Stimulated activated CD4-positive, alpha-beta T cell treated with anti-CD3 and anti-CD28 coated beads, Interleukin-1b, Interleukin-23, amount 100 ng/mL, for 1 hour (primary cell): ENCODE measurements at places on chromosomes 1 and 21.
A peak's percentile ranks its signal among the peaks of the same experiment; 100 is the strongest.

- DNase-seq: no peak
Measured at GRCh38 chr21:29359718-29360117, 61.0 kb downstream of the BACH1 start.

- DNase-seq: no peak
Measured at GRCh38 chr21:32138658-32139057, 140.2 kb downstream of the MIS18A start.

DNA sequence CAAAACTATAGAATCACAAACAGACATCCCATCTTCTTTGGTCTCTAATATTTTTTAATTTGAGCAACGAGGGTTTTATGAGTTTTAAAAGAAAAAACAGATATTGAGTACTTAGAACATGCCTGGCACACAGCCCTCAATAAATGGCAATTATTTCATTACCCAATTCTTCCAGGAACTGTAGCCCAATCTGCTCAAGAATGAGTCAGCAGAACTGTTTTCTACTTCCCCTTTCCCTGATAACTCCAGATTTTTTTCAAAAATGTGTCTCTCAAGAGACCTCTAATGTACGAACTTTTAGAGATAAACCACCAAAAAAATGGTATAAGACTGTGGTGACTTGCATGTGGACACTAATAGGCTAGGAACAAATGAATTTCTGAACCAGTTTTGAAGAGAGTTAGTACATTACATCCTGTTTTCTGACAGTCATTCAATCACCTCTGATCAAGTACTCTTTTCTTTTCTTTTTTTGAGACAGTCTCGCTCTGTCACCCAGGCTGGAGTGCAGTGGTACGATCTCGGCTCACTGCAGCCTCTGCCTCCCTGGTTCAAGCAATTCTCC, 11.5 kb downstream of the ABL2 start:
- no peak for DNase-seq

GRCh38 chr1:76048219-76048618, 26.3 kb upstream of the ST6GALNAC3 start:
- no peak for DNase-seq

DNA sequence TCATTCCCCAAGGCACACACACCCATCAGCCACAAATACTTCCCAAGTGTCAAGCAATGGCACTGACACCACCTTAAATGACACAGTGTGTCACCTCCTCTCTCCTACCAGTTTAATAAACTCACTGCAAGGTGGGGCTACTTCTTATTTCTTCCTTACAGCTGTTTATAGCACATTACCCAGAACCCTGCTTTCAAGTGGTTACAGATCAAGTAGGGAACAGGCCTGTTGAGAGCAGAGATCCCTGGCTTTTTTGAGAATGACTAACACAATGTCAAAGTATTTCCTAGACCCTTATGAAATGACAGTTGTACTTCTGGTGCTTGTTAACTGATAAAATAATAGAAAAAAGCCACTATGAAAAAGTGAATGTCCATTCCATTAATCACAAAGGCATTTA, 19.8 kb downstream of the ZBTB17 start:
- no peak for DNase-seq

GRCh38 chr1:109483672-109484518, at the start of gene ATXN7L2:
ATXN7L2 (plus strand) TSS chr1:109483905; CDS start chr1:109483954, 49 bp downstream.
- peak; percentile 85 for DNase-seq

DNA sequence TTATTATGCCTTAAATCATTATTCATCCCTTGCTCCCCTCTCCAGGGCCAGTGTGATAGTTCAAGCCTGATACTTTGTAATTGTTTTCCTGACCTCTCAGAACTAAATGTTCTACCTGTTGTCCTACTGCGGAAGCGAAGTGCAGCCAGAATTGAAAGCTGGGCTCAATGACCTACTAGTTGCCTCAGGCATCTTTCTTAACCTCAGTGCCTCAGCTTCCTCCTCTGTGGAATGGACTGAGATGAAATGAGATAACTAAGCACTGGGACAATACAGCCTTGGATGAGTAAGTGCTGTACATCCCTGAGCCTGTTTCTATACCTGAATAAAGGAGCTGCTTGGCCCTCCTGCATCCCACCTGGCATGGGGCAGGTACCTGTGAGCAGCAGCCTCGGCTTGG, 26.4 kb downstream of the COL16A1 start:
- DNase-seq: no peak

GRCh38 chr1:204258213-204259115, 44.7 kb upstream of the GOLT1A start:
- no peak for DNase-seq

DNA sequence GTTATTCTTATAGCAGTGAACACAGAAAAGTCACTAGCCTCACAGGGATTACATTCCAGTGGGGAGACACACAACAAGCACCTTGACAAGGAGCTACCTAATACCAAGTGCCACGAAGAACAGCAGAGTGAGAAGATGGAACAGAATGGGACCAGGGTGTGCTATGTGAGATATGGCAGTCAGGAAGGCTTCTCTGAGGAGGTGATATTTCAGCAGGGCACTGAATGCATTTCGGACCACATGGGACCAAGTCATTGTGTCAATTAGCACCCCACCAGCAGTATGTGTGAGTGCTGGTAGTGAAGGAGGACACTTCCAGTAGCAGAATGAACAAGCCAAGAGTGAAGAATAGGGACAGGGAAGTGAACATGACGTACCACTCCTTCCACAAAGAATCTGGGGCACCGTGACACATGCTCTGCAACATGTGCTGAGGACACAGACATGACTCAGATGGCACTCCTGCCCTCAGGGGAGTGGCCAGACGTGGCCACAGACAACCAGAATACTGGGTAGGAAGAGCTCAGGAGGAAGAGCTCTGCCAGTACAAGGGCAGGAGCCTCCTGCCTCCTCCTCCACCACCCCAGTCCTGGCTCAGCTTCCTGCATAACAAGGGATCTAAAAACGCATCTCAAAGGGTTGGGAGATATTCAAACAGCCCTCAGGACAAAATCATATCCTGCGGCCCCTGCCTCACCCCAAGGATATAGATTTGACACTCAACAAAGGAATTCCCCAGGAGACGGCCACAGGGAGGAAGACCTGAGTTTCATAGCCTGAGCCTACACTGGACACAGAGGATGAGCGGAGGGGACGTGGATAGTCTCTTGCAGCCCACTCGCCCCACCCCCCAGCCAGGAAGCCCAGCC, 102.5 kb downstream of the TRABD2B start:
- DNase-seq: no peak
